ENCODE measurements at places on chromosomes 12 and 14. TPM values are rescaled to one million over a fixed set of nuclear protein-coding genes. Genes with fewer than 3 reads are reported as not detected.

DNA sequence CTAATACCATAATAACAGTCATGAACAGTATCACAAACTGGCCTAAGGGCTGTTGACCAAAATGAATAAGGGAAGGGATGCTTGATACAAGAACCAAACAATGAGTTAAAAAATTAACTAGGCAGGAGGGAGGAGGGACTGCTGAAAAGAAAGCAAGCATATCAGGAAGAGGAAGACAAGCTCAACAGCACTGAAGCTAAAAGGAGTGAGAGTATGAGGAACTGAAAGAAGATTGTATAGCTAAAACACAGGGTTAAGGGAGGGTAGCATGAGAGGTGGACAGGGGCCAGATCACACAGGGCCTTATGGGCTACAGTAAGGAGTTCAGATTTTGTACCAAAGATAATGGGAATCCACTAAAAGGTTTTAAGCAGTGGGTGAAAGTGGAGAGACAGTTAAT lies 34.1 kb downstream of the ITGA7 start:
- no peaks in the 10 kb centered on the region for H3K36me3 ChIP-seq
- no peak for DNase-seq
- no peak overlapping the region for H3K27ac ChIP-seq
- H3K4me1 ChIP-seq = no peaks in the 10 kb centered on the region
- no peaks in the 10 kb centered on the region for H3K27me3 ChIP-seq

DNA sequence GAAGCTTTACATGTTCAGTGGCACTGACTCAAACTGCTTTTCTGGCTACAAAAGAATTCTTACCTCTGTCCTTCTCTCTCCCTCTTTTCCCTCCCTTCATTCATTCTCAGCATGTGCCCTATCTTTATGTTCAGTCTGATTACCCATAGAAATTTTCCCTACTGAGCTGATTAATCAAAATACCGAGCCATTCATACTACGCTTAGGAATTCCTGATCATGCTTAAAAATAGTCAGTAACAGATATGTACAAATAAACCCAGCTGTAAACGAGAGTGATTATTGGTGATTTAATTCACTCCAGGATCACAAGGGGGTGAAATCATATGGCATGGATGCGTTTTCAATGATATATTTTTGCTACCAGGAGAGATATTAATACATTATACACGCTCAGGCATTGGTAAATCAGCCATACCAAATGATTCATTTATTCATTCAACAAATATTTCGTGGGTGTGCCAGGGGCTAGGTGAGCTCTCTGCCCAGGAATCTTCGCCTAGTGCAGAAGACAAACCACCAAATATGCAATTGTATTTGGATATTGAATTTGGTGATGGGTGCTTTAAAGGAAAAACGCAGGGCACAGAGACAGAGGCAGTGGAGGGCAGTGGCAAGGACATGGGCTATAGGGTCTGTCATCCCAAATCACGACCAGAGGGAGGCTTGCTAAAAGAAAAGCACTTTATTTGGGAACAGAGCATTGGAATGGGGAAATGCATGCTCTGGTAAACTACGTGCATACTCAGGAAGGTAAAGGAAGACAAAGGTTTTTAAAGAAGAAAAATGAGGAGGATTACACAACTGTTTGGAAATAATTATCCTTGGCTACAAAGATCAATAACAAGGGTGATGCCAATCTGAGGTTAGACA lies 13.9 kb upstream of the VRK1 start:
- no peak overlapping the region for H3K4me3 ChIP-seq
- no peaks in the 10 kb centered on the region for H3K27me3 ChIP-seq
- no peaks in the 10 kb centered on the region for H3K4me1 ChIP-seq
- no peak for DNase-seq

- no peaks in the 10 kb centered on the region for H3K4me1 ChIP-seq
- H3K4me3 ChIP-seq = no peak overlapping the region
- no peak overlapping the region for H3K27ac ChIP-seq
- DNase-seq = no peak
Observed at GRCh38 chr14:76653875-76654572, 107.2 kb upstream of the VASH1 start.

- no peaks in the 10 kb centered on the region for H3K27me3 ChIP-seq
- no peak overlapping the region for H3K27ac ChIP-seq
- no peak for DNase-seq
- H3K36me3 ChIP-seq = no peaks in the 10 kb centered on the region
- H3K4me1 ChIP-seq = no peaks in the 10 kb centered on the region
Observed at GRCh38 chr12:44117337-44117736, 281.5 kb downstream of the TMEM117 start.

GRCh38 chr14:38705220-38705619 lies 397.8 kb downstream of the SEC23A start:
- H3K4me3 ChIP-seq = no peak overlapping the region
- no peaks in the 10 kb centered on the region for H3K4me1 ChIP-seq
- no peak overlapping the region for H3K27ac ChIP-seq
- no peaks in the 10 kb centered on the region for H3K36me3 ChIP-seq
- no peaks in the 10 kb centered on the region for H3K27me3 ChIP-seq
- no peak for DNase-seq

Gene KRT5
- total RNA-seq = 1.4 TPM

Gene AVPR1A
- total RNA-seq = 0.43 TPM

Gene RPL10L
- total RNA-seq = not detected

- DNase-seq = no peak
- H3K27ac ChIP-seq = peak overlapping the region; percentile 95
- peaks cover 47% of the 10 kb centered on the region for H3K4me1 ChIP-seq
- H3K36me3 ChIP-seq = no peaks in the 10 kb centered on the region
Observed at GRCh38 chr12:53223389-53224060, 8.5 kb downstream of the RARG start.

GRCh38 chr14:28830115-28830534 lies 63.5 kb downstream of the FOXG1 start:
- no peak for DNase-seq
- H3K36me3 ChIP-seq = no peaks in the 10 kb centered on the region
- H3K4me3 ChIP-seq = no peak overlapping the region
- H3K27me3 ChIP-seq = no peaks in the 10 kb centered on the region

- H3K27me3 ChIP-seq = no peaks in the 10 kb centered on the region
- peak overlapping the region; percentile 32 for H3K4me3 ChIP-seq
- peak; percentile 94 for DNase-seq
- no peaks in the 10 kb centered on the region for H3K4me1 ChIP-seq
- H3K36me3 ChIP-seq = no peaks in the 10 kb centered on the region
Observed at GRCh38 chr12:124786061-124786964, 77.4 kb downstream of the SCARB1 start.
